ENCODE measurements at places on chromosomes 2 and 18.

GRCh38 chr2:26584191-26584590, 57.0 kb downstream of the CIB4 start:
- DNase-seq = no peak

DNA sequence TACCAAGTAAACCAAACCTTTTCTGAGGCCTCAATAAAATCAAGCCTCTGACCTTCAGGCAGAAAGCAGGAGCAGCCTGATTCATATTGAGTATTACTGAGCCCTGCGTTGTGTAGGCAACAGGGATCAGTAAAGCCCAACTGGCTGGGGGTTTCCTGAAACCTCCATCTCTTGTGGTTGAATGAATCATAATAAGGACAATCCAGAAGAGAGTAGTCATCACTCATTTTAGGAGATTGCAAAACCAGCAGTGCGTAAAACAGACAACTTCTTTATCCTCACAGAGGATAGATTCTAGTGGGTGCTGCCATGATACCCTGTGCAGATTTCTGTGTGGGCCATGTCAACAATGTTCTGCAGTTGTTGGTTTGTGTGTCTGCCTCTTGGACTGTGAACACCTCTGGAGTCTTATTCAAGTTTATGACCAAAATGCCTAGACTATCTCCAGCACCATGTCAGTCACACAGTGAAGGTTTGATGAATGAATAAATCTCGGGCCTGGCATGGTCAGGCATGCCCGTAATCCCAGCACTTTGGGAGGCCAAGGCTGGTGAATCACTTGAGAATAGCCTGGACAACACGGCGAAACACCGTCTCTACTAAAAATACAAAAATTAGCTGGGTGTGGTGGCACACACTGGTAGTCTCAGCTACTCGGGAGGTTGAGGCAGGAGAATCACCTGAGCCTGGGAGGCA, 51.8 kb upstream of the RAB27B start:
- peak; percentile 96 for DNase-seq

DNA sequence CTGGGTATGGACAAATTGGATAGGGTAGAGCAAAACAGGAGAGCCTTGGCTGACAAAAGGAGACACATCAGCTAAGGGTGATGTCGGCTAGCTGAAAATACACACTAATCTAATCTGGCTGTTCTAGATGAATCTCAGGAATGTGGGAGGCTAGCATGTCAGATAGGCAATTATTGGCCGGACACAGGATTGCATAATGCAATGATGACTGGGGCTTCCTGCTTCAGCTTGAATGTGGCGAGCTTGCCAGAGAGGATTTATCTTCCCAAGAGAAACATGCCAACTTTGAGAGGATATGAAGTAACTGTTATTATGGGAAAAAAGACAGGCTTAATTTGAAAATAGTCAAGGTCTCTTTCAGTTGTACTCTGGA, 102.4 kb downstream of the TRIB2 start:
- peak; percentile 97 for DNase-seq

DNA sequence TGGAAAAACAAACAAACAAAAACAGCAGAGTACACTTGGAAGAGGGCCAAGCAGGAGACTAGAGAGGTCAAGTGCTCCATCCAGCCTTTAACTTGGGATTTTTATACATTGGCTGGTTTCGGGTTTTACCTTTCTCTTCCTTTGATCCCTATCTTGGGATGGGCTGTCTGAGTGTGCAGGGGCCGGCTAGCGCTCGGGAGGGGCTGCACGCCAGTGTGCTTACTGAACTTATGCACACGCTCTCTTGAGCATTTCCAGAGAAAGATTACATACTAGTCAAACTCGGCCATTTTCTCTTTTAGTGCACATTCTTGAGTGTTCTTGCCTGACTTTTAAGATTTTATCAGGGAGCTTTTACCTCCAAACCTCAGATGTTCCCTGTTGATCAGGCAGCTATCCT, 707.8 kb downstream of the DSC3 start:
- DNase-seq = no peak

GRCh38 chr2:54336977-54337255, 80.9 kb upstream of the TSPYL6 start:
- DNase-seq = no peak

DNA sequence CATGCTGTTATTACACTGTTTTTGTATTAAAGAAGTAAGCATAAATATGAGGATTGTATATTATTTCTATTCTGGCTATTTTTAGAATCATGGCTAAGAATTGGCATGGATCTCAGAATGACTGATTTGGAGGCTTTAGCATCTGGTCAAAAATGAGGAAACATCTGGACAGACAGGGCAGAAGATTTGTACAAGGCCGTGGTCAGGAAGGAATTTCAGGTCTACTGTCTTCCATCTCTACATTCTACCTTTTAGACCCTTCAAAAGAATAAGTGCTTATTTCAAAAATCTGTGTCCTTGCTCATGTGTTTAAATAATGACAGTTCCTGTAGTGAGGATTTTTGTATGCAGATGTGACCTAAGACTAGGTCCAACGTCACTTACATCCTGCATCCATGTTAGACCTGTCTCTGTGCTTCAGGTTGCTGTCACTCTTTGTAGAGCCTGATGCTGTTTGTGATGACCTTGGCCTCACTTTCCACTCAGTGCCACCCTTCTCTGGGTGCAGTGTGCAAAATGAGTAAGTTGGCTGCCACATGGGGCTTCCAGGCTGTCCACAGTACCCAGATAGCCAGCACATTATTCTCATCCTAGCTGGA, 54.7 kb upstream of the B3GNT2 start:
- no peak for DNase-seq

DNA sequence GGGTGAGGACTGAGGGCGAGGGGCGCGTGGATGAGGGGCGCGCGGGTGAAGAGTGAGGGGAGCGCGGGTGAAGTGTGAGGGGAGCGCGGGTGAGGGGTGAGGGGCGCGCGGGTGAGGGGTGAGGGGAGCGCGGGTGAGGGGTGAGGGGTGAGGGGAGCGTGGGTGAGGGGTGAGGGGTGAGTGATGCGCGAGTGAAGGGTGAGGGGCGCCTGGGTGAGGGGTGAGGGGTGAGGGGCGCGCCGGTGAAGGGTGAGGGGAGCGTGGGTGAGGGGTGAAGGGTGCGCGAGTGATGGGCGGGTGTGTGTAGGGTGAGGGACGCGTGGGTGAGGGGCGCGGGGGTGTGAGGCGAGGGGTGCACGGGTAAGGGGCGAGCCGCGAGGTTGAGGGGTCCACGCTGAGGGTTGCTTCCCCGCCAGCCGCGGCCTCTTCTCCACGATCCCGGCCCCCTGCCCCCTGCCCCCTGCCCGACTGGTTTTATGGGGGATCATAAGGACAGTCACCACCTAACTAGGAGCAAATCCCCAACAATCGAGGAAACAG, 1.1 kb upstream of the SLC66A2 start:
- DNase-seq = no peak

DNA sequence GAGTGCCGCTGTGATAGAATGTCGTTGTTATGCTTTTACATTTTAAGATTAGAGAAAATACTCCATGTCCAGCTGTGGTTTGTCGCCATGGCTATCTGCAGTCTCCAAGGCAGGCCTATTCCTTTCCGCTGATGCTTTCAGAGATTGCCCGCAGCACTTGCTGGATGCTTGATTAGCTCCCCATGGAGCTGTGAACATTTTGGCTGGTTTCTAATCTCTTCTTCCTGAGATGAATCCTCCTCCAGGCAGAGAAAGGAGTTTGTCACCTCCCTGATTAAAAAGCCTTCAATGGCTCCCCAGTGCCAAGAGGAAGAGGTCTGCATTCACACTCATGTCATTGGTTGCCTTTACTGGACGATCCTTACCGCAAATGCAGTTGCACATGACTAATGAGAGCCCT, 32.6 kb upstream of the LPIN1 start:
- no peak for DNase-seq

GRCh38 chr2:240450532-240451107, 15.2 kb downstream of the GPC1 start:
- DNase-seq = no peak

DNA sequence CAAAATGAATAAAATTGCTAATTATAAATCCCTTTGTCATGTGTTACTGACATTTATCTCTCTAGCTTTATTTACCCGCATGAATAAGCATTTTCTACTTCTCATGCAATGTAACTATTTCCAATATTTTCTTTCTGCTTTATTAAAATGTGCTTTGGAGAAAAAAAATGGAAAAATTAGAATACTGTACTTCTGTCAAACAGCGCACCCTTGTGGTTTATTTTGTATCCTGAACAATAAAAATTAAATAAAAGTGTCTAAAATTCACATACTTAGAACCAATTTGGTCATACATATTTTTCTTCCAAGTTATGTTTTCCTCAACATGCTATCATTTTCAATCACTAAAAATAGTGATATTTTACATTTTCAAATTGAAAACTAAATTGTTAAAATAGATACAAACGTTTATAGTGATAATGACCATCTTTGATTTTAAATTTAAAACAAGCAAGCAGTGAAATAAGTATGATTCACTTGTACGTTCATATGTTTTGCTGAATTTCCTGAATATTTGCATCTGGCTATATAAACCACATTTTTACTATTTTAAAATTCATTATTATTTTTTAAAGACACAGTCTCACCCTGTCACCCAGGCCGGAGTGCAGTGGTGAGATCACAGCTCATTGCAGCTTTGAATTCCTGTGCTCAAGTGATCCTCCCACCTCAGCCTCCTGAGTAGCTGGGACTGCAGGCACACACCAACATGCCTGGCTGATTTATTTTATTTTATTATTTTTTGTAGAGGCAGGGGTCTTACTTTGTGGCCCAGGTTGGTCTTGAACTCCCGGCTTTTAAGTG, 95.9 kb upstream of the GRB14 start:
- no peak for DNase-seq

DNA sequence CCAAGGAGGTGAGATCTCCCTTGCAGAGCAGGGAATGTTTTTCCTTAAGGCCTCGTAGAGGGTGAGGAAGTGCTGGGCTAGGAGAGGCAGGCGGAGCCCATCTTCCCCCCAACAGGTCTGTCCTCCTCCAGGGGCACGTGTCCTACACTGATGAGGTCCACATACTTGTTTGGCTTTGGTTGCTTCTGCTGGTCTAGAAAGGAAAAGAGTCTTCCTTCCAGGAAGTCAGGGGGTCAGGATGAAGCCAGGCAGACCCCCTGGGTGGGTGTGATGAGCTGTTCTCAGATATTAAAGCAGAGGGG, 6.0 kb downstream of the SH3BP4 start:
- no peak for DNase-seq

GRCh38 chr2:148999451-148999921, 39.0 kb upstream of the LYPD6B start:
- DNase-seq = no peak

DNA sequence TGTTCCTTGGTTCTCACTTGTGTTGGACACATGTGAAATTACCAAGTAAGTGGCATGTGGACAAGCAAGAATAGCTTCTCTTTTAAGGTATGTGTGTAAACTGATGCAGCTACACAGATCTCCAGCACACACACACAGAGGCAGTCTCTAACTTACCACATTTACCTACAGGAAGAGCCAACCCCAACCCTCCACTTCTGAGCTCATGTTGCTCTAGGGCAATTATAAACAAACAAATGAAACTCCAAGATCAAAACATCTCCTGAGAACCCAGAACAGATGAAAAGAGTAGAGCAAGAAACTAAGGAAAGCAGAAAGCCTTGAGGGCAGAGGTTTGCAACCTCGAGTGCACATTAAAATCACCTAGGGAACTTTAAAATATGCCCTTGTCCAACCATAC, 16.0 kb upstream of the TMEM37 start:
- DNase-seq = no peak

DNA sequence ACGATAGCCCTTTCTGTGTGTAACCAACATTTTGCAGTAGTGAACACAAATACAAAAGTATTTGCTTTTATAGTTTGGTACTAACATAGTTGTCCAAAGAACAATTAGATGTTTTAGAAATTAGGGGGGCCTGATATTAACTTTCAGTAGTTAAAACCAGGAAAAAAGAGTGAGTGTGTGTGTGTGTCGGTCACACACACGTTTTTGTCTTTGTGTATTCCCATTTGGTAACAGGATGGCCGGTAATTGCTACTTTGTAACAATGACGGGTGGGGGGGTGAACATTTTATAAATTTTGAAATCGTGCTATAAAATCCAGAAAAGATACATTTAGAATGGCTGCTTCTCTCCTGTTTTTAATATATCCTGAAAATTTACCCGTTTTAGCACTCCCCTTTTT, 1.5 kb downstream of the PPIG start:
- no peak for DNase-seq

- peak; percentile 35 for DNase-seq
Measured at GRCh38 chr18:51330148-51330547, 132.7 kb upstream of the MEX3C start.

DNA sequence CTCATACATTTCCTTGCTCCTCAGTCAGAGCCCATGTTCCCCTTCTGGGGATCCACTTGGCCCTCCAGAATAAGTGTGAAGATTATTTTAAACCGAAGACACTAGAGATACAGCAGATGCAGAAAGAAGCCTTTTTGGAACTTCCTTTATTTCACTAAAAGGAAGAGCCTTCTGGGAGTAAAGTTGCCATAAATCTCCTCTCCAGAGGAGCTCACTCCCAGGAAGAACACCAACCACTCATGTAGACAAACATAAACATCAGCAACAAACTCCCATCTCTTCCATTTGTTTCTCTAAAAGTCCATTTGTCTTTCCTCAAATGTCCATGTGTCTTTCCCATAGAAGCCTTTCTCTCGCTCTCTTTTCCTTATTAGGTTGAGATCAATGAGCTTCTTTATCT, 62.4 kb upstream of the MSH6 start:
- DNase-seq = no peak

DNA sequence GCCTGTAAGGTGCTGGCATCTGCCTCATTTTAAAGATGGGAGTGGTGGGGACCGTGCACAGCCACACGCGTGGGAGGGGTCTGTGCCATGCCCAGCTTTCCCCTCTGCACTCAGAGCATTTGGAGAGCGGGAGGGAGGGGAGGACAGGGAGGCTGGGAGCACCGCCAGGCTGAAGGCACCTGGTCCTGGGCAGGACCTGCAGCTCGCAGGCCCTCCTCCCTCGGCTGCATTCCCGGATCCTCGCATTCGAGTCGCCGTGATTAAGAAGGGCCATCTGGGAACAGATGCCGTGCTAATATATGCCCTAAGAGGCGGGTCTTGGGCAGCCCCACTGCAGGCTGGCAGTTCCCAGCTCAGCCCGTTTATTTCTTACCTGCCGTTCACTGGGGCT, 84.0 kb downstream of the PTGR3 start:
- no peak for DNase-seq

GRCh38 chr2:108220191-108220590, 19.6 kb upstream of the SULT1C3 start:
- DNase-seq = no peak

- no peak for DNase-seq
Measured at GRCh38 chr2:202193881-202194353, 44.5 kb downstream of the SUMO1 start.

DNA sequence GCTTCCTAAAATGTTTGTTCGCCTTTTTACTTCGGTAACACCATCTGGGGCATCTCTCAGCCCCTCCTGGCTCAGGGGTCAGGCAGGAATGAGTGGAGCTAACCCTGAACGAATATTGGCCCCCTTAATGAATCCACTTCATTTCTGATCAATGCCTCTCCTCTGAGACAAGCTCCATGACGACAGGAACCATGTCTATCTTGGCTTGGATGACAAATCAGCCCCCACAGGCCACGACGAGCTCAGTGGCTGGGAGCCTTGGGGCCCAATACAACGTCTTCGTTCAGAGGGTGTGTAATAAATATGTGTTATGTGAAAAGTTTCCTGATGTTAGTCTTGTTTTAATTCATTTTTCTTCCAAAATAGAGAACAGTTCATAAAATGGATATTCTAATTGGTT, 133.0 kb downstream of the COL6A3 start:
- DNase-seq = no peak

All from astrocyte of the cerebellum (primary cell).